ENCODE measurements at places on chromosomes 1 and 21.

GRCh38 chr1:202213361-202214088, 19.9 kb downstream of the LGR6 start:
- DNase-seq = peak; percentile 95

DNA sequence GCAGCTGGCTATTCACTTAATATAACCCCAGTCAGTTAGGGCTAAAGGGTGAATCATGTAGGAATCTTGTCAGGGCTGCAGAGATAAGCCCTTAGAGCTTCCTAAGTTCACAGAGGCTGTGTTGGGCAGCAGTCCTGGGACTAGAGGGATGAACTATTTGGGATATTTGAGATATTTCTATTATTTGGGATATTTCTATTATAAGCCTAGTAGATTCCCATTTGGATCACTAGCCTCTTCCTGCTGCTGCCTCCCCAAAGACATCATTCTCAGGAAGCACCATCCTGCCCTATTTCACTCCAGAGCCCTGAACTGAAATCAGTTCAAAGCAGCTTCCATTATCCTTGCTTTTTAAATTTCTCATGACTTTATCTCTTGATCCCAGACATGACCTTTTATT, 501.3 kb downstream of the NUF2 start:
- DNase-seq = no peak

DNA sequence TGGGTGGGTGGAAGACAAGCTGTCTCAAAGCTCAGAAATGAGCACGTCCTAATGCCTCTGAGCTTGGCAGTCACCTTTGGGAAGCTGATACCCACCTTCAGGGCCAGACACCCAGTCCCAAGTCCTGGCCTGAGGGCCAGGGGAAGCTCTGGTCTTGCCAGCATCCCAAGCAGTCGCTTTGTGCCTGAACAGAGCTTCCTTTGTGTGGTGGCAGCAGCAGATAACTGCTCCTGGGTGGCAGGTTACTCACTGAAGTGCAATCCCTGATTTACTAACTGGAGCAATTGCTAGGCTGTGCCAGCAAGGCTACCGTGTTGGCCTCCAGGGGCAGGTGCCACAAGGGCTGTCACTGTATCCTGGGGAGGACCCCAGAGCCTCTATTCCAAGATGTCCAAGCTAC, 40.4 kb upstream of the GRHL3 start:
- no peak for DNase-seq

DNA sequence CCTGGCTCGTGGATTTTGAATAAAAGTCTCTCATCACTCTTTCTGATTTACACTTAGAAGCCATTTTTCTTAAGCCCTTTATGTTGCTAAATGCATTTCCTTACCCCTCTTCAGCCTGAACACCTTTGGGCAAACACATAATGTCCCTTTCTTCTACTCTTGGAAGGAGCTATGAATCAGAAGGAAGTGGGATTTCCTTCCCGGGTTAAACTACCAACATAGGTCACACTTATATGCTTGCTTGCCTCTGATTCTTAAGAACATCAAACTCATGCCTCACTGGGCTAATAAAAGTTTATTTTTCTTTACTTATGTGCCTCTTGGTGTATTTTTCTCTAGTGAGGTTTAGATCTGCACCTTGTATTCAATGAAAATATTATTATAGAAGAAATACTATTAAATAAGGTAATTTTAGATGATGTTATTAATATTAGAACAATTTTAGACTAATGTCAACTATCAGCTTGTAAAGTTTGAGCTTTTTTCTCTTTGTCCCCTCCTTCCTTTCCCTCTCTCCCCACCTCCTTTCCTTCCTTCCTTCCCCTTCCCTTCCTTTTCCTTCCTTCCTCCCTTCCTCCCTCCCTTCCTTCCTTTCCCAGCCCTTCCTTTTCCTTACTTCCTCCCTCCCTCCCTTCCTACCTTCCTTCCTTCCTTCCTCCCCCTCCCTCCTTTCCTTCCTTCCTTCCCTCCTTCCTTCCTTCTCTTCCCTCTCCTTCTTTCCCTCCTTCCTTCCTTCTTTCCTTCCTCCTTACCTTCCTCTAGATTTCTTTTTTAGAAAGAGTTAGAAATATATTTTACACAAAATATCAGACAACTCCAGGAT, 66.5 kb upstream of the KCNJ6 start:
- no peak for DNase-seq

DNA sequence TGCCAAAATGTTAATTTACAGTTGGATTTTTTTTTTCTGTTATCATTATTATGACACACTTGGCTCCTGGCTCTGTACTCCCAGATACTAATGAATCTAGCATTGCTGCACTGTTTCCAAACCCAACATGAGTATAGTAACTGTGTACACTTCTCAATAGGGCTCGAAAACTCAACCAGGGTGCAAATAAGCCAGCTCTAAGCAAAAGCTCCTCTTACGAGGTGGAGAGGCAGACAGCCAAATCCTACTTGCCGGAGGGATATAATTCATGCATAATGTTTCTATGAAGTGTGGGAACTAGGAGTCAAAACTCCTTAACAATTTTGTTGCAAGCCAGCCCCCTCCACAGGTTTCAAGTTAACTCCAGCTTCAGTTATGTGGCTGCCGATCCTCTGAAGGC, 510.4 kb upstream of the ZP4 start:
- DNase-seq = no peak

- DNase-seq = no peak
Observed at GRCh38 chr1:192615055-192615454, 20.9 kb upstream of the RGS13 start.

DNA sequence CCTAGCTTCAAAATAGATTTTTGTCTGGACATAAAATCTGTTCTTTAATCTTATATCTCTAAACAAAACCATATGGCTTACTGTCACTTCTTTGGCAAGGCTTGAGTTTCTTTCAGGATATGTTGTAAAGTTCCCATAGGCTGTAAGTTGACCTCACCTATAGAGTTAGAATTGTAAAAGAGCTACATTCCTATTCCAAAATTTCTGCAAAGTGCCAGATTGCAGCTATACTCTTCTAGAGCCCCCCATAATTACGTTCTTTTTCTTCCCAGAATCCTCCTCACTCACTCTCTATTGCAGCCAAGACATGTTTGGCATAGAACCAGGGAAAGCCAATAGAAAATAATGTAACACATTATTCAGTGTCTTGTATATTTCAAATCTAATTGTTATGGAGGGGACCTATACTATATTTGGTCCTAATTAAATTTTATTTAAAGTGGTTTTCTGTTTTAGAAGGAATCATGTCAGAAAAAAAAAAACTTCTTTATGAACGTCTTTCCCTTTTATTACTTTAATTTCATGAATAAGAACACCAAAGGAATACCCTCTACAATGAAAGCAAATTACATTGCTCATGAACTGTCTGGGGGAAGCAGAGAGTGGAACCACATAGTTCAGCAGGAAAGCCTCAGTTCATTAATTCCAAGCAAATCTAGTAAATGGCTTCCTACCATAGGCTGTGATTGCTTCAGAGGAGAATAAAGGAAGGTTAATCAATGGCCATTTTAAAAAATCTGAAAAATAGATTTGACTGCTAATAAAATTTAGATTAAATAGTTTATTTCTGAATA, 22.3 kb downstream of the CTTNBP2NL start:
- no peak for DNase-seq

DNA sequence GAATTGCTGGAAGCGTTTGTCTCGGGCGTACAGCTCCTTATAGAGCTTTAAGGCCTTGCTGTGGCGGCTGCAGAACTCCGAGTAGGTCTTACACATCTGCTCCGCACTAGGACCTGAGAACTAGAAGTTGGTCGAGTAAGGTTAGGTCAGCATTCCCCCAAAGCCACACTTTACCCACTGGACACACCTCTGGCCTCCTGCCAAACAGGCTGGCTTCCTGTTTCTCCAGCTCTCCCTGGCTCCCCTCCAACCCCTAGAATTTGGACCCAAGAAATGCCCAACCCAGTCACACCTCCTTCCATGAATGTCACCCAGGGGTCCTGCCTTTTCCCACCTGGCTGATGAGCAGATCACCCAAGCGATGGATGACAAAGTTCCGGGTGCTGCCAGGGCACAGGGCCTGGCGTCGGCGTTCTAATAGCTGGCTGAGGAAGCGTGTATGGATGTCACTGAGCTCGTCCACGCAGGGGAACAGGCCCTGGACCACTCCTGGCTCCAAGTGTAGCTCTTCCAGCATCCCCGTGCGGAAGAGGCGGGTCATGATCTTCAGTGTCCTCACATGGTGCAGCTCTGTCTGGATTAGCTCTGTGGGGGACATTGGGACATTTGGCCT, 15.6 kb downstream of the ARHGEF2 start:
- no peak for DNase-seq

DNA sequence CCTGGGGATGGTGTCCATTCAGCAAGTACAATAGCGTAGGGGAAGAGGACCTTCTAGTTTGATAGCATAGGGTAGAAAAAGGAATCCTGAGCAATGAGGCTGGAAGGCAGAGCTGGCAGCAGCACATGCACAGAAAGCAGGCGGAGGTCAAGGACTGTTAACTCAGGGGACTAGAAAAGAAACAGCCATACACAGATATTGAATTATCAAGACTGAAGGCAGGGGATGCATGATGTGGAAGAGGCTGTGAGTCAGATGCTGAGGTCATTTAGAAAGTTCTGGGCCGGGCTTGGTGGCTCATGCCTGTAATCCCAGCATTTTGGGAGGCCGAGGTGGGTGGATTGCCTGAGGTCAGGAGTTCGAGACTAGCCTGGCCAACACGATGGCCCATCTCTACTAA, 65.6 kb downstream of the OPTC start:
- no peak for DNase-seq
